ENCODE measurements at places on chromosomes 6 and 20. TPM values are rescaled to one million over a fixed set of nuclear protein-coding genes. Genes with fewer than 3 reads are reported as not detected.

- H3K4me1 ChIP-seq = no peaks in the 10 kb centered on the region
- no peak overlapping the region for H3K27ac ChIP-seq
- peak; percentile 33 for DNase-seq
- peaks cover 68% of the 10 kb centered on the region for H3K27me3 ChIP-seq
- H3K4me3 ChIP-seq = no peak overlapping the region
- no peaks in the 10 kb centered on the region for H3K36me3 ChIP-seq
These were observed 85.2 kb upstream of the PHACTR3 start for GRCh38 chr20:59518881-59519706.

DNA sequence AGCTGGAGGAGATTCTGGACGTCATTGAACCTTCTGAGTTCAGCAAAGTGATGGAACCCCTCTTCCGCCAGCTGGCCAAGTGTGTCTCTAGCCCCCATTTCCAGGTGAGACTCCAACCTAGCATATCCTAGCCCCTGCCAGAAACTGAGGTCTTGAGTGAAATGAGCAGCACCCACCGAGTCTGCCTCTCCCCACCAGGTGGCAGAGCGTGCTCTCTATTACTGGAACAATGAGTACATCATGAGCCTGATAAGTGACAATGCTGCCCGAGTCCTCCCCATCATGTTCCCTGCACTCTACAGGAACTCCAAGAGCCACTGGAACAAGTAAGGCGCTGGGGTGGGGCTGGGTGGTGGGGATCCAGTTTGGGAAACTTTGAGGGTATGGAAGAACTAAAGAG, 4.6 kb downstream of the MEA1 start:
- DNase-seq = peak; percentile 58
- peaks cover 26% of the 10 kb centered on the region for H3K36me3 ChIP-seq
- no peak overlapping the region for H3K4me3 ChIP-seq
- no peaks in the 10 kb centered on the region for H3K27me3 ChIP-seq
- peaks cover 28% of the 10 kb centered on the region for H3K4me1 ChIP-seq

GOPC gene
- 7.5 TPM for total RNA-seq

DNA sequence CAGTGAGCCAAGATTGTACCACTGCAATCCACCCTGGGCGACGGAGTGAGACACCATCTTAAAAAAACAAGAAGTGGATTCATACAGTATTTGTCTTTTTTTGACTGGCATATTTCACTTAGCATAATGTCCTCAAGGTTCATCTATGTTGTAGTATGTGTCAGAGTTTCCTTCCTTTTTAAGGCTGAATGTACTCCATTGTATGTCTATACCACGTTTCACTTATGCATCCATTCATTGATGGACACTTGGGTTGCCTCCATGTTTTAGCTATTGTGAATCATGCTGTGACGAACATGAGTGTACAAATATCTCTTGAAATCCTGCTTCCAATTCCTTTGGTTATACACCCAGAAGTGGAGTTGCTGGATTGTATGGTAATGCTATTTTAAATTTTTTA, 28.9 kb upstream of the FAM83D start:
- H3K27ac ChIP-seq = no peak overlapping the region
- no peak overlapping the region for H3K4me3 ChIP-seq
- H3K27me3 ChIP-seq = no peaks in the 10 kb centered on the region
- peaks cover 17% of the 10 kb centered on the region for H3K36me3 ChIP-seq
- H3K4me1 ChIP-seq = peaks cover 22% of the 10 kb centered on the region

OLIG3 gene
- total RNA-seq = not detected

HINT3 gene
- 10.9 TPM for total RNA-seq

GRCh38 chr20:57988828-57989227, 239.6 kb downstream of the ANKRD60 start:
- H3K27ac ChIP-seq = no peak overlapping the region
- no peak overlapping the region for H3K4me3 ChIP-seq
- no peaks in the 10 kb centered on the region for H3K36me3 ChIP-seq
- no peaks in the 10 kb centered on the region for H3K4me1 ChIP-seq

- H3K36me3 ChIP-seq = no peaks in the 10 kb centered on the region
- H3K4me3 ChIP-seq = no peak overlapping the region
- peaks cover 14% of the 10 kb centered on the region for H3K27me3 ChIP-seq
- no peak overlapping the region for H3K27ac ChIP-seq
- no peaks in the 10 kb centered on the region for H3K4me1 ChIP-seq
- no peak for DNase-seq
These were observed 186.0 kb upstream of the KCNK16 start for GRCh38 chr6:39508515-39508914.

OOEP gene
- not detected for total RNA-seq

ARMH2 gene
- not detected for total RNA-seq

MAN1A1 gene
- total RNA-seq = 14.8 TPM

DNA sequence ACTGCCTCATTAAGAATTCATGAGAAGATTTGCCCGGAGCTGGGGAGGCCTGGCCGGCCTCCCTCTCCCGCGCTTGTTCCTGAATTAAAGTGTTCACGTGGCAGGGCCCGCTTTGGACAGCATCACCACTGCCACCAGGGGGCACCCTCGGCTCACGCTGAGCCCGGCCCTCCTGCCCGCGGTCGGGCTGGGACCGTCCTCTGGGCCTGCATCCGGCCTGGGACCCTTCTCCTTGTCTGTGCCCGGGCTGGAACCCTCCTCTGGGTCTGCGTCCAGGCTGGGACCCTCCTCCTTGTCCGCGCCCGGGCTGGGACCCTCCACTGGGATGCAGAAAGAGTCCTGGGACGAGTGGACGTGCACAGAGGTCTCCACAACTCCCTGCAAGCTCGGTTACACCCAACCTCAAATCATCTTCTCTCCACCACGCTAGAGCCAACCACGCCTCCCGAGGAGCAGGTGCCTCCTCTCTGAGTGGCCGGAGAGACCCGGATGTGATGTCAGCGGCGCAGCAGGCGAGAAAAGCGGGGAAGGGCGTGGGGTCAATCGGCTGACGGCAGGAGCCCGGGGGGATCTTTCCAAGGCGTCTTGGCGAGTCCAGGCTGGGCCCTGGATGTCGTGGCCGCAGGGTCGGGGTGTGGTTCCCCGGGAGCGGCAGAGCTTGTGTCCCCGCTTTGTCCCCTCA, 50.9 kb upstream of the DACT2 start:
- H3K4me3 ChIP-seq = no peak overlapping the region
- H3K4me1 ChIP-seq = peaks cover 7% of the 10 kb centered on the region
- H3K27me3 ChIP-seq = peaks cover 4% of the 10 kb centered on the region
- DNase-seq = peak; percentile 75
- no peak overlapping the region for H3K27ac ChIP-seq

POU3F2 gene
- total RNA-seq = not detected

DNA sequence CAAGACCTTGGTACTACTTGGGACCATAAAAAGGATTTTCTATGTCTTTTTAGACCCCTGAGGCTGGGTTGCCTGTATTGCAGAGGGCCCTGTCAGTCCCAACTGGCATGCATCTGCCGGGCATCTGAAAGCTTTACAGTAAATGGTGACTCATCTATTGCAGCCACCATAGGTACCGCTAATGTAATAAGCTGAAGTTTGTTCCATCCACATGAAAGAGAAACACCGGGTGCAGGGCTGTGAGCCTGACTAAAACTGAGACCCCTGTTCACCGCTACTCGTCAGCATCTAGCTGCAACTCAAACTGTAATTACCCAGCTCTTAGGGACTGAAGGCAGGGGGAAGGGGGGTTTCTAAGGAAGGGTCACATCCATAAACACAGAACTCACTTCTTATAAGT, 49.5 kb downstream of the TRERF1 start:
- DNase-seq = peak; percentile 85
- H3K27ac ChIP-seq = peak overlapping the region; percentile 50
- no peak overlapping the region for H3K4me3 ChIP-seq
- H3K27me3 ChIP-seq = no peaks in the 10 kb centered on the region
- H3K4me1 ChIP-seq = peaks cover 65% of the 10 kb centered on the region

VGLL2 gene
- not detected for total RNA-seq

DNA sequence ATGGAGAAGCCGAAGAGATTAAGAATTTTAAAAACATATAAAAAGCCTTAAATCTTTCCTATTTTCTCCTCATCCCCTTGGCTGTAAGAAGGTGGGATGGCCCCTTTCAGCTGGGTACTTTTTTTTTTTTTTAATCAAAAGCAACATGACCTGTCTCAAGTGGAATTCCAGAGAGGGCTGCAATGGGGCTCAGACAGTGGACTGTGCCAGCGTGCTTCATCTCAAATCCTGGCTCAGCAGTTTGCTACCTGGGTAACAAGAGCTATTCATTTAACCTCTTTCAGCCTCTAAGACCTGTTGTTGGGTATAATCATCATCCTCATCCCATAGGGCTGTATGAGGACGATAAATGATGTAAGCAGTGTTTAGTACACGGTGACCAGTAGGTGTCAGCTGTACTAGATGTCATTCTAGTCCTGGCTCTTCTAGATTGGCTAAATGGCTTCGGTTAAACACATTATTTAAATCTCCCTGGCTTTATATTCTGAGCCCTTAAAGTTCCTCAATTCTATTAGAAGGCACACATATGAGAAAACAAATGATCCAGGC, 6.9 kb upstream of the PPP1R3G start:
- H3K27me3 ChIP-seq = peaks cover 19% of the 10 kb centered on the region
- DNase-seq = no peak
- no peaks in the 10 kb centered on the region for H3K36me3 ChIP-seq
- H3K4me3 ChIP-seq = no peak overlapping the region
- H3K4me1 ChIP-seq = no peaks in the 10 kb centered on the region
- H3K27ac ChIP-seq = no peak overlapping the region

DNA sequence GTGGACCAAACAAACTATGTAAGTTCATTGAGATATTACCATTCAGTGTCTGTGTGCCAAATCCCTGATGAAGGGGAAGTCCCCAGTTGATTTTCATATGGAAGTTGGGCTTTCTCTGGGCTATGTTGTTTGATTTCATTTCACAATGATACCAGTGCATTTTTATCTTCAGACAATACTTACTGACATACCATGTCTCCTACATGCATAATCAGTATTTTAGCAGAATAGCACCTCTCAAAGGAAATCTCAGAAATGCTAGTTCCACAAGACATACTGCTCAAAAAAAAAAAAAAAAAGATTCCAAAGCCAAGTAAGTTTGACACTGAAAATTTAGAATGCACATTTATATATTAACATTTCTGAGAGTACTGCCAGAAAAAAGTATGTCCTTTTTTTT, 168.8 kb upstream of the RNF217 start:
- no peak for DNase-seq
- no peaks in the 10 kb centered on the region for H3K36me3 ChIP-seq
- H3K27ac ChIP-seq = no peak overlapping the region
- no peak overlapping the region for H3K4me3 ChIP-seq
- no peaks in the 10 kb centered on the region for H3K4me1 ChIP-seq

DNA sequence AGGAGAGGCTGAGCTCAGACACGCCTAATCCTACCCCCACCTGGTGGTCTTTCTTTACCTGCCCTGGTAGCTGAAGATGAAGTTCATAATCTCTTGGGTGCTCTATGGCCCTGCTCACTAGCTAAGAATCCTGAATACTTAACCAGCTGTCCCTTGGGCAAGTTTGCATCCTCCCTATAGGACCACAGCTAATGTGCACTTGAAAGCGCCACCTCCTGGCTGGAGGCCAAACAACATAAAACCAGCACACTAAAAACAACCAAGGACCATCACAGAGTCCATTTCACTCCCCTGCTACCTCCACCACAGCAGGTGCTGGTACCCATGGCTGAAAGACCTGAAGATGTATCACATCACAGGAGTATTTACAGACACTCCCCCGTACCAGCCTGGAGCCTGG, 155.5 kb upstream of the SLC24A3 start:
- H3K4me1 ChIP-seq = no peaks in the 10 kb centered on the region
- H3K27me3 ChIP-seq = no peaks in the 10 kb centered on the region
- H3K4me3 ChIP-seq = no peak overlapping the region
- no peaks in the 10 kb centered on the region for H3K36me3 ChIP-seq
- H3K27ac ChIP-seq = no peak overlapping the region

- no peaks in the 10 kb centered on the region for H3K36me3 ChIP-seq
- no peak overlapping the region for H3K4me3 ChIP-seq
- no peak overlapping the region for H3K27ac ChIP-seq
- no peak for DNase-seq
These were observed 40.6 kb upstream of the RSPO3 start for GRCh38 chr6:127077886-127078285.

PRICKLE4 gene
- total RNA-seq = not detected

- no peaks in the 10 kb centered on the region for H3K36me3 ChIP-seq
- H3K4me3 ChIP-seq = no peak overlapping the region
- no peak for DNase-seq
- H3K27me3 ChIP-seq = no peaks in the 10 kb centered on the region
These were observed 96.4 kb upstream of the MRPS10 start for GRCh38 chr6:42313941-42314570.

DNA sequence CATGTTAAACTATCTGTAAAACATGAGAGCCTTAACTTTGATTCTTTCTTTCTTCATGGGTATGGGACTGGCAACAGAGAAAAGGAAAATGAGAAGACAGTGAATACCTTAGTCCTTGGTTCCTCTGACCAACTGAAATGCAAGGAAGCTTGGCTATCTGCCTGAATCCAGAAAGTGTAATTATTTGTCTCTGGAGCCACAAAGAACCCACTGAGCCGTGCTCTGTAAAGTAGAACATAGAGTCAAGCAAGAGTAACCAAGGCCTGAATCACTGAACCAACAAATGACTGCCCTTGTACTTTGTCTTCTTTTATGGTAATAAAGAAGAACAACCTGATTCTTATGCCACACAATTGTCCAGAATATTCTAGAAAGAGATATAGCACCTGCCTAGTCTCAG, 27.6 kb downstream of the PKHD1 start:
- H3K27me3 ChIP-seq = peaks cover 2% of the 10 kb centered on the region
- H3K4me3 ChIP-seq = no peak overlapping the region
- H3K27ac ChIP-seq = no peak overlapping the region
- no peaks in the 10 kb centered on the region for H3K36me3 ChIP-seq
- no peak for DNase-seq

MEP1A gene
- total RNA-seq = not detected

TMEM217 gene
- 0.95 TPM for total RNA-seq

LIN28B gene
- not detected for total RNA-seq

DNA sequence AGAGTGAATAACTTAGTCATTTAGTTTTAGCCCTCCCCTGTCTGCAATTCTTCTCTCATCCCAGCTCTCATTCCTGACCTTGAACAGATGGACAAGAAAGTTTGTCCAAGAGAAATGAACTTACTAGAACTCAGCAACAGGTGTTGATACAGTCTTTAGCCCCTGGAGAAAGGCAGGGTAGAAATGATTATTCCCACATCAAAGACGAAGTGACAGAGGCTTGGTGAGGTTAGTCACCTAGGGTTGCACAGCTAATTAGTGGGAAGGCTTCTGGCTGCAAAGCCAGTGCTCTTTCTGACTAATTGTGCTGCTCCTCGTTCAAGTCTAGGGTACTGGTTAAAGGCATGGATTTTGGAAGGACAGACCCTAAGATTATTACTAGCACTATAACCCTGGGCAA, 4.5 kb downstream of the ZDHHC14 start:
- H3K27me3 ChIP-seq = peaks cover 12% of the 10 kb centered on the region
- H3K27ac ChIP-seq = no peak overlapping the region
- no peak overlapping the region for H3K4me3 ChIP-seq
- DNase-seq = peak; percentile 47
- H3K4me1 ChIP-seq = peaks cover 24% of the 10 kb centered on the region

GATA5 gene
- not detected for total RNA-seq

SCRT2 gene
- total RNA-seq = not detected

RMND1 gene
- total RNA-seq = 18.4 TPM

LATS1 gene
- total RNA-seq = 18.1 TPM

All from activated naive CD4-positive, alpha-beta T cell treated with anti-CD3 and anti-CD28 coated beads for 36 hours (primary cell).